DMS153 (cell line): ENCODE measurements at places on chromosomes 6 and 20.

GRCh38 chr20:16615199-16615598 lies 42.0 kb upstream of the KIF16B start:
- no peak for DNase-seq

DNA sequence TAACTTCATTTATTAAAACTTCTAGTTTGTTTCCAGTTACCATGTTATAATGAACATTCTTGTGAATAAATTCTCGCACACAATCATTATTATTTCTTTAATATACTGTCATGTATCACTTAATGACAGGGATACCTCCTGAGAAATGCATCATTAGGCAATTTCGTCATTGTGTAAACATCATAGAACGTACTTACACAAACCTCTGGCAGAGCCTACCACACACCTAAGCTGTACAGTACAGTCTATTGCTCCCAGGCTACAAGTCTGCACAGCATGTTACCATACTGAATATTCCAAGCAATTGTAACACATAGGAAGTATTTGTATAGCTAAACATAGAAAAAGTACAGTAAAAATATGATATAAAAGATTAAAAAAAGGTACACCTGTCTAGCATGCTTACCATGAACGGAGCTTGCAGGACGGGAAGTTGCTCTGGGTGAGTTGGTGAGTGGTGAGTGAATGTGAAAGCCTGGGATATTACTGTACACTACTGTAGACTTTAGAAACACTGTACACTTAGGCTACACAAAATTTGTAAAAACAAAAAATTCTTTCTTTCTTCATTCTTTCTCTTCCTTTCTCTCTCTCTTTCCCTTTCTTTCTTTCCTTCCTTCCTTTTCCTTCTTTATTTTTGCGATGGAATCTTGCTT lies 268.2 kb upstream of the SOX4 start:
- DNase-seq = peak; percentile 79

GRCh38 chr6:154500769-154501577 lies 9.5 kb downstream of the CNKSR3 start:
- DNase-seq = no peak

DNA sequence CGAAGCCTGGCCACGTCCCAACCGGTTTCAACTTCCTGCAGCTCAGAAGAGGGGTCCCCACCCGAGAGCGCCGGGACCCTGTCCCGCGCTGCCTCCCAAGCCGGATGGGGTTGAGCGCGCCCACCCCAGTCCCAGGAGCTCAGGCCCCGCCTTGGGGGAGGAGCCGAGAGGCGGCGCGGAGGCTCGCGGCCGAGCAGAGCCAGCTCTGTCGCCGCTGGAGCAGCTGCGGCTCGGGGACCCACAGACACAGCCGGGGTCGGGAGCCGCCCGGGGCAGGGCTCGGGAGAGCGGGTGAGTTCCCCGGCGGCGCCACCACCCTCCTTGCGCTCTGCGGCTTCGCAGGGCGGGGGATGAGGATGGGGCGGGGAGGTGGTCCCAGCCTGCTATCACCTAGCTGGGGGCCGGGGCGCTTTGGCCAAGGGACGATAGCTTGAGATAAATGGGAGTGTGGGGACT lies at the start of gene PPP1R16B:
Gene PPP1R16B, plus strand, starts transcription at position 196 of the 456 bp plus-strand sequence. CDS start 30,229 bp downstream, outside the sequence.
- no peak for DNase-seq

- DNase-seq = no peak
Observed at GRCh38 chr6:13794184-13794583, 20.2 kb downstream of the MCUR1 start.

DNA sequence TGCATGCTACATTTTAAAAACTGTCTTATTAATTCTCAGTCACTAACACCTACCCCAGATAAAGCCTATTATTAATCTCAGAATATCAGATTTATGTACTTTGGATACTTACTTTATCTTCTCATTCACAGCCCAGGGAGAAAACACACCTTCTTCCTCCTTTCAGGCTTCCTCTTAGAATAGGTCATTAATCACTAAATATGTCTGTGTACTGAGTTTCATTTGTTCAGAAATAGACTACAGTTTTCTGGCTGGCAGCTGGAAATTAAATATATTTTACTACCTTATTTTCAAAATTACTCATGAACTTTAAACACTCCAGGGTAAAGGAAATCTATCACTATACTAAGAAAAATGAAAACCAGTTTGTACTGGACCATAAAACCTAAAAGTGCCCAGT lies 147.7 kb upstream of the DST start:
- DNase-seq = no peak

DNA sequence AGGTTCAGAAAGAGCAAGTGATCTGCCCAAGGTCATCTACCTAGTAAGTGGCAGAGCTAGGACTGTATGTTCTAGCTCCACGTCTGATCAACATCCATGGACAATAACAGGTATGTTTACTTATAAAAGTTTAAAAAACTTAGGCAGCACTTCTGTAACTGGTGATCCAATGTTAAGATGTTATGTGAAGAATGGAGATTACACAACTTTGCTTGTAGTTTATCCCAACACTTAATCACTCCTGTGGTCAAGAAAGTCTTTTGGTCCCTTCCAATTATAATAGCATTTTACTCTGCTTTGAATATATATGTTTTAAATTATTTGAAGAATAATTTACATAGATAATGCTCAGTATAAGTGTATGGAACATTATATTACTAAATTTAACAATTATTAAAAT lies 4.8 kb downstream of the FBXO30 start:
- DNase-seq = no peak

- peak; percentile 20 for DNase-seq
Observed at GRCh38 chr20:61953037-61954021, 112.4 kb downstream of the TAF4 start.

- DNase-seq = no peak
Observed at GRCh38 chr20:51525241-51526105, 17.0 kb downstream of the NFATC2 start.

DNA sequence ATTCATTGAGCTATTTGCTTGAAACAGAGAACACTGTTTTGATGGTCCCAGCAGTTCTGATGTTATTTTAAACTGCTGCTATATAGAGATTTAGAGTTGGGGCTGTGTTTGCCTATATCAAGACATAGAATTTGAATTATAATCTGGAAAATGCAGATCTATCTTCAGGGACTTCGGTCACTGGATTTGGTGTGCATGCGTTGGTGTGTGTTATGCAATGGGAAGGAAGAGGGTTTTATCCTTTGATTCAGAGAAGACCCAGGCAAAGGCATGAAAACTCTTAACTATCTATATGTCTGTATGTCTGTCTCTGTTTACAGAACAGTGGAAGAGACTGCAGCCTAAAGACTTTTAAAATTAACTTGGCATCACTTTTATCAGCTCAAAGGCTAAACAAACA lies 2.0 kb downstream of the ADGRB3 start:
- no peak for DNase-seq

DNA sequence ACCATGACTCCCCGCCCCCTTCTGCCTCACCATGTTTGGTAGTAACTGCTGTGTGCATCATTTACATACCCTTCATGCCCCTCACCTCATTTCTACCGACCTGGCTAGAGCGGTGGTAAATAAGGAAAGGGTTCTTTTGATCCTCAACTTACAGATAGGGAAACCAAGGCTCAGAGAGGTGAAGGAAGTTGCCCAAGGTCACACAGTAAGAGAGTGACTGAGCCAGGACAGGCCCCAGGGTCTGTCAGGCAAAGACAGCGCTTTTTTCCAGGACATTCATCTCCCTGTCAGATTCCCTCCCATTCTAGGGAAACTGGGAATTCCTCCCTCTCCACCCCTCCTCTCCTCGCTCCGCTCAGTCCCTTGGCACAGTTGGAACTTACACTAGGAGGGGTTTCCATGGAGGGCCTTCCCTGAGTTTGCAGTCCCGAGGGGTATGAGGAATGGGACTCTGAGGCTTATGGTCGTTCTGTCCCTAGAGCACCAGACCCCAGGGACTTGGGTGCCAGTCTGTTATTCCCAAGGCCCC lies 2.0 kb downstream of the VSTM2L start:
- DNase-seq = no peak

GRCh38 chr6:36615018-36615761 lies 21.0 kb downstream of the SRSF3 start:
- no peak for DNase-seq

DNA sequence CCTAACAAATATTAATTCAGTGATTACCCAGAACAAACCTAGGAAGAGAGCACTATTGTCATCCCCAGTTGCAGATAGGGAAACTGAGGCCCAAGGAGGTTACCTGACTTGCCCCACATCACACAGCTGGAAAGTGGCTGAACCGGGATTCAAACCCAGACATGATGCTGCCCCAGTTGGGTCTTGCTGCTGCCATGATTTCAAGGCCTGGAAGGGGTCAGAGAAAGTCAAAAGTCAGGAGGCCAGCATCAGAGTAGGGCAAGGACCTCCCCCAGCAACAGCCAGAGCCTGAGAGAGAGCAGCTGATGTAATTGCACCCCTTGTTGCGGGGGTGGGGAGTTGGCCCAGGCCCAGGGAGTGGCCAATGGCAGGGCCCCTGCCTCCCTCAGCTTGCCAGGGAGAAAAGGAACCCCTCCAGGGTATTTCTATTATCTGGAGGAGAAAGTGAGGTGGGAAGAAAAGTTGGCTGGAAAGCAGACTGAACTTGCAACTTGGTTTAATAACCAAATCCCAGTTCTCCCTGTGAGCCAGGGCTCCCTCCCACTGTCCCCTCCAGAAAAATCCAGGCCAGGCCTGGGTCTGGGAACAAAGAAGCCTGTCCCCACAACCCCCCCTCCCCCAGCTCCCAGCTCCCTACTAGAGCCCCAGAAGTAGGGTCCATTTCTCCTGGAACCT lies 83.6 kb downstream of the MRPL14 start:
- no peak for DNase-seq

- no peak for DNase-seq
Observed at GRCh38 chr6:161010418-161010817, 18.8 kb downstream of the MAP3K4 start.

DNA sequence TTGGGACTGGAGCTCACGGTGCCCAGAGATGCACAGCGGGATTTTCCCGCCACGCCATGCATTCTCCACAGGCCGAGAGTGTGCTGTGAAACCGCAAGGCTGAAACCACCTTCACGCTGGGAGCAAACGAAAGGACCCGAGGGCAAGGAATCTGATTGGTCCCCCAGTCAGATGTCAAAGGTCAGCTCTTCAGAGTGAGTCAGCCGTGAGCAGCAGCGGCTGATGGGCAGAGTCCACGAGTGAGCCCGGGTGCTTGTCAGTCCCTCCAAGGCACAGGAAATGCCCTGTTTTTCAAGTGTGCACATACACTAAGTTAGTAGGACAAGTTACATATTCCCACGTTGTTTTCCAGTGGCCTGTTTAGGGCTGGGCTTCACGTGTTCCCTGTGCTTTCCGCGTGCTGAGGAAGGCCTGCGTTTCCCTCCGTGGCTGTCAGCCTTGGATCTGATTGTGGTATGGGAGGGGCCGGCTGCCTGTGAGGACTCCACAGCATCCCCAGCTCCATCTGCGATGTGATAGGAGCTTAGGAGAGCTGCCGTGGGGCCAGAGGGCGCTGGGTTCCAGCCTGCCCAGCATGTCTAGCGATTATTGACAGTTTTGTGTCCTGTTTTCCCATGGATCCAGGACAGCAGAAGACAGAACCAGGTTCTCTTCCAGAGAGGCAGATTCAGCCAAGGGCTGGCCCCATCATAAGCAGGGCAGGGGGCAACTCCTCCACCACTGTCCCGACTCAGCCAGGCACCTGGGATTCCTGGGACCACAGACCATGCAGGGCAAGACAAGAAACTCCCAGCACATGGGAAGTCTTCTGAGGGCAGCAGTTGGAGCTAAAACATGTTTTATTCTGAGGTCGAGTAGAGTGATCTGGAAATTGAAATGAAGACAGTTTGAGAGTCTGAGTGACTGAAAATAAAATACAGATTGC lies 38.2 kb upstream of the FRMD1 start:
- DNase-seq = no peak

DNA sequence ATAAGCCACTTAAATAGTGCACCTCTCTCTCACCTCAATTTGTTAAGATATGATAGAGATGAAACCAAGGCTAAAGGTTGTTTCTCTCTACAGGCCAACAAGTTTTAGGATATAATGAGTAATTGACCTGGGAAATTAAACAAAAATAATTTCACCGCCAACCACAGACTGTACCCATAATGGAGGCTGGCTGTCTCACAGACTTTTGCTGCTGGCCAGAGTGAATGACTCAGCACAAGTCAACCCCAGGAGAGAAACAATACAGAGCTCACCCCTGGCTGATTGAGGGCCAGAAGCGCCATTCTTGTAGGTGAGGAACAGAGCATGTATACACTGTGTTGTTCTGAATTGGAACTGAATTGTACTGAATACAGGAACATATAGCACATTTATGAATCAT lies 99.9 kb downstream of the CAP2 start:
- DNase-seq = no peak

GRCh38 chr20:32742322-32743236 lies 688 bp downstream of the COMMD7 start:
- no peak for DNase-seq

DNA sequence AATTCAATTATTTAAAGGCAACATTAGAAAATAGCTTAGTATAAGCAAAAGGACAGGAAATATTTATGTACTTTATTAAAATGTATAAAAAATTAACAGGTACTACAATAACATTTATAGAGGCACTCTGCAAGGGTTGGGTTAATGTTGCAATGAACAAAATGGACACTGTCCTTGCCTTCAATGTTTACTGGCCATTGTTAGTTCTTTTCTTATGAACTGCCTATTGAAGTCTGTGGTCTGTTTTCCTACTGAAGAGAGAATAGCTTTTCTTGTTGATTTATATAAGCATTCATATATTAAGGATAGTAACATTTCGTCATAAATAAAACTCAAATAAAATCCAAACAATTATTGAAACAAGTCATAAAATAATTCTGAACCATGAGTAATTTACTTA lies 135.3 kb upstream of the BEND6 start:
- no peak for DNase-seq

DNA sequence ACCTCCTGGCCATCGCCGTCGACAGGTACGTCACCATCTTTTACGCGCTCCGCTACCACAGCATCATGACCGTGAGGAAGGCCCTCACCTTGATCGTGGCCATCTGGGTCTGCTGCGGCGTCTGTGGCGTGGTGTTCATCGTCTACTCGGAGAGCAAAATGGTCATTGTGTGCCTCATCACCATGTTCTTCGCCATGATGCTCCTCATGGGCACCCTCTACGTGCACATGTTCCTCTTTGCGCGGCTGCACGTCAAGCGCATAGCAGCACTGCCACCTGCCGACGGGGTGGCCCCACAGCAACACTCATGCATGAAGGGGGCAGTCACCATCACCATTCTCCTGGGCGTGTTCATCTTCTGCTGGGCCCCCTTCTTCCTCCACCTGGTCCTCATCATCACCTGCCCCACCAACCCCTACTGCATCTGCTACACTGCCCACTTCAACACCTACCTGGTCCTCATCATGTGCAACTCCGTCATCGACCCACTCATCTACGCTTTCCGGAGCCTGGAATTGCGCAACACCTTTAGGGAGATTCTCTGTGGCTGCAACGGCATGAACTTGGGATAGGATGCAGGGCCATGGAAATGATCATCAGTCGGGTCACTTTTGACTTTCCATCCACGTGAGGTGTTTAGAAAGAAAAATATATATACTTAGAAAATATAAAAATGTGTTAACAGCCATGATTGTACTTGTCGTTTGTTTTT lies 868 bp downstream of the MC3R start:
- DNase-seq = no peak

- DNase-seq = no peak
Observed at GRCh38 chr20:36607586-36608387, 2.2 kb downstream of the RAB5IF start.
